ENCODE measurements at places on chromosomes 2 and 18. TPM values are rescaled to one million over a fixed set of nuclear protein-coding genes. Genes with fewer than 3 reads are reported as not detected.
A peak's percentile ranks its signal among the peaks of the same experiment; 100 is the strongest.

Gene PROKR1
- 15.7 TPM for total RNA-seq

Gene SGO2
- total RNA-seq: 37.3 TPM

Gene RIT2
- not detected for total RNA-seq

Gene MAB21L4
- not detected for total RNA-seq

Gene C2orf92
- total RNA-seq: 2.4 TPM

Gene CDH2
- 30.2 TPM for total RNA-seq

Gene DCDC2C
- total RNA-seq: 0.81 TPM

Gene MEIS1
- total RNA-seq: 89.4 TPM

Gene UGT1A10
- total RNA-seq: not detected

Gene C2orf15
- 0.56 TPM for total RNA-seq

Gene FBXO48
- total RNA-seq: 2.0 TPM

Gene LYPD1
- total RNA-seq: 9.8 TPM

- peaks cover 24% of the 10 kb centered on the region for H3K36me3 ChIP-seq
- DNase-seq: no peak
Observed at GRCh38 chr2:219205981-219206327, 628 bp upstream of the ZFAND2B start.

- H3K27me3 ChIP-seq: no peaks in the 10 kb centered on the region
- H3K4me1 ChIP-seq: peaks cover 72% of the 10 kb centered on the region
- H3K4me3 ChIP-seq: no peak overlapping the region
- DNase-seq: no peak
- peaks cover 8% of the 10 kb centered on the region for H3K36me3 ChIP-seq
Observed at GRCh38 chr2:197076652-197077051, 150.1 kb upstream of the PGAP1 start.

- no peaks in the 10 kb centered on the region for H3K27me3 ChIP-seq
- H3K36me3 ChIP-seq: no peaks in the 10 kb centered on the region
- DNase-seq: peak; percentile 89
- peak within 1 kb of the TSS; percentile 61 for H3K4me3 ChIP-seq
Observed at GRCh38 chr2:75560768-75561565, at the start of gene EVA1A. TSS of gene EVA1A (minus strand) at chr2:75560939. CDS start at chr2:75518140, 42,799 bp downstream.

DNA sequence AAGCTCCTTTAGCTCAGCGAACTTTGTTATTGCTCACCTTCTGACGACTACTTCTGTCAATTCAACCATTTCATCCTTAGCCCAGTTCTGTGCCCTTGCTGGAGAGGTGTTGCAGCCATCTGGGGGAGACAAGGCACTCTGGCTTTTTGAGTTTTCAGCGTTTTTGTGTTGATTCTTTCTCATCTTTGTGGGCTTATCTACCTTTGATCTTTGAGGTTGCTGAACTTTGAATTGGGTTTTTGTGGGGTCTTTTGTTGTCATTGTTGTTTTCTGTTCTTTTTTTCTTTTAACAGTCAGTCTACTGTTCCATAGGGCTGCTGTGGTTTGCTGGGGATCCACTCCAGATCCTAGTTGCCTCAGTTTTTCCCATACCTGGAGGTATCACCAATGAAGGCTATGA lies 57.3 kb downstream of the GTF3C3 start:
- DNase-seq: no peak
- no peaks in the 10 kb centered on the region for H3K36me3 ChIP-seq
- no peak overlapping the region for H3K27ac ChIP-seq
- no peaks in the 10 kb centered on the region for H3K4me1 ChIP-seq
- no peaks in the 10 kb centered on the region for H3K27me3 ChIP-seq

GRCh38 chr2:160293391-160294091 lies 93.5 kb upstream of the ITGB6 start:
- H3K4me1 ChIP-seq: peaks cover 28% of the 10 kb centered on the region
- peaks cover 10% of the 10 kb centered on the region for H3K36me3 ChIP-seq
- DNase-seq: no peak

- no peaks in the 10 kb centered on the region for H3K27me3 ChIP-seq
- no peak for DNase-seq
- no peaks in the 10 kb centered on the region for H3K36me3 ChIP-seq
- H3K27ac ChIP-seq: no peak overlapping the region
Observed at GRCh38 chr2:229335877-229336346, 64.8 kb upstream of the PID1 start.

DNA sequence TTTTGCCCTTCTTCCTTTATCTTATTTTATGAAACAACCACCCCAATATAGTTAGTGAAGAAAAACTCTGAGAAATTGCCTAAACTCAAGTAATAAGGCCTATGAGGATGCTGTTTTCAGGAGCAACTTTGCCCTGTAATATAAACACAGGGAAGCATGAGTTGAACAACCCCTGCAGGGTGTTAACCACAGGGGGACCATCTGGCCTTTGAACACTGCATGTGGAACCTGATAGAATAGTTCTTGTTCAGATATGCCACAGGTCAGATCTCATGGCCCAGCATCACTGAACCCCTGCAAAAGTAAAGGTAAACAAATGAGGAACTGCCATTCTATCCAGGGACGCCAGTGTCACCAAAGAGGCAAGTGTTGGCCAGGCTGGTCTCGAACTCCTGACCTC lies 82.6 kb downstream of the MAPK4 start:
- no peak for DNase-seq
- no peaks in the 10 kb centered on the region for H3K36me3 ChIP-seq
- H3K4me1 ChIP-seq: no peaks in the 10 kb centered on the region
- no peak overlapping the region for H3K4me3 ChIP-seq
- no peak overlapping the region for H3K27ac ChIP-seq

GRCh38 chr2:44936715-44937687 lies 4.5 kb upstream of the SIX3 start:
- no peak overlapping the region for H3K27ac ChIP-seq
- no peaks in the 10 kb centered on the region for H3K36me3 ChIP-seq
- no peak overlapping the region for H3K4me3 ChIP-seq
- no peak for DNase-seq
- peaks cover 16% of the 10 kb centered on the region for H3K4me1 ChIP-seq

- no peaks in the 10 kb centered on the region for H3K36me3 ChIP-seq
- H3K4me3 ChIP-seq: no peak overlapping the region
- H3K4me1 ChIP-seq: peaks cover 15% of the 10 kb centered on the region
- no peak overlapping the region for H3K27ac ChIP-seq
Observed at GRCh38 chr18:63236406-63236805, 83.2 kb downstream of the BCL2 start.

DNA sequence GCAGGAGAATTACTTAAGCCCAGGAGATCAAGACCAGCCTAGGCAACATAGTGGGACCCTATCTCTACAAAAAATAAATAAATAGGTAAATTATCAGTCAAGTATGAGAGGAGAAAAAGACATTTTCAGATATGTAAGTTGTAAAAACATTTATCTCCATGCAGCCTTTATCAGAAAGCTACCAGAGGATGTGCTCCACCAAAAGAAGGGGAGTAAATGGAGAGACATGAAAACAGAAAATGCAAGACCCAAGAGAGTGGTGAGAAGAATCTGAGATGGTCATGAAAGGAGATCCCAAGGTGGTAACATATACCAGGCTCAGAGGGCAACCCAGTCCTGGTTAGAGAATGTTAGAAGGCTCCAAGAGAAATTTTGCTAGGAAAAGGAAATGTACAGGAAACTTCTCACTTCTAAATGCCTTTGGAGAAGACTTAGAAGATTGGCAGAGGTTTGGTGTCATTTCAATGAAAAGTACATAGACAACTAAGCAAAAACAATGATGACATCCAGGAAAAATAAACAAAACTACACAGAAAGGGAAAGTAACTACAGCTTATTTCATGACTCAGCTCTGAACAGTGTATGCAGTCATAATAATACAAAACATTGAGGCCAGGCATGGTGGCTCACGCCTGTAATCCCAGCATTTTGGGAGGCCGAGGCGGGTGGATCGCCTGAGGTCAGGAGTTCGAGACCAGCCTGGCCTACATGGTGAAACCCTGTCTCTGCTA lies 19.5 kb downstream of the CIB4 start:
- no peak overlapping the region for H3K4me3 ChIP-seq
- H3K36me3 ChIP-seq: no peaks in the 10 kb centered on the region
- H3K27me3 ChIP-seq: no peaks in the 10 kb centered on the region
- no peak for DNase-seq

- no peak for DNase-seq
- H3K4me3 ChIP-seq: no peak overlapping the region
- H3K27ac ChIP-seq: no peak overlapping the region
- H3K36me3 ChIP-seq: no peaks in the 10 kb centered on the region
Observed at GRCh38 chr18:41311571-41312547, 643.2 kb upstream of the PIK3C3 start.

- no peak overlapping the region for H3K27ac ChIP-seq
- H3K4me3 ChIP-seq: no peak overlapping the region
- H3K36me3 ChIP-seq: no peaks in the 10 kb centered on the region
Observed at GRCh38 chr2:7356909-7357584, 439.8 kb downstream of the RNF144A start.

DNA sequence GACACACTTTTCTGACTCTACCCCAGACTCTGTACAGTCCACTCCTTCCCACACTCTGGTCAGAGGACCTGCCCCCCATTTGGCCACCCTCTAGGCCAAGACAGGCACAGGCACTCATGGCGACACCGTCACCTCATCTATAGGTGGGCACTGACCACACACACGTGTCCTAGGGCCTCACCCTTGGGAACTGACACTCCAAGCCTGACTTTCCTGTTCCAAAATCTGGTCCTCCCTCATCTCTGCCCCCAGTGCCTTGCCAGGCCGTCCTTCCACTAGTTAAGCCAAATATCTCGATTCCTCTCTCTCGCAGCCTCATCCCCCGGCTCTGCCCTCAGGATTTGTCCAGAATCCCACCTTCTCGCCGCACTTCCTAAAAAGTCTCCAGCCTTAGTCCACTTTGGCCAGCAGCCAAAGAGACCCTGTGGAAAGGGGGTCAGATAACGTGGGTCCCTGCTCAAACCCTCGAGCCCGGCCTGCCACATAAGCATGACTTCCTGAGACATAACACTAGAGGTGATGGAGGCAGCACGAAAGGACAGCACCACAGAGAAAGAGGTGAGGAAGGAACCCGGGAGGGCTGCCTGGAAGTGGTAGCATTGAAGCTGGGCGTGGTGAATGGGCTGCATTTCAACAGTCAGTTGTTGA lies 105.8 kb upstream of the OTOS start:
- H3K36me3 ChIP-seq: no peaks in the 10 kb centered on the region
- no peak overlapping the region for H3K4me3 ChIP-seq
- no peak overlapping the region for H3K27ac ChIP-seq
- H3K27me3 ChIP-seq: peaks cover 5% of the 10 kb centered on the region
- no peaks in the 10 kb centered on the region for H3K4me1 ChIP-seq

DNA sequence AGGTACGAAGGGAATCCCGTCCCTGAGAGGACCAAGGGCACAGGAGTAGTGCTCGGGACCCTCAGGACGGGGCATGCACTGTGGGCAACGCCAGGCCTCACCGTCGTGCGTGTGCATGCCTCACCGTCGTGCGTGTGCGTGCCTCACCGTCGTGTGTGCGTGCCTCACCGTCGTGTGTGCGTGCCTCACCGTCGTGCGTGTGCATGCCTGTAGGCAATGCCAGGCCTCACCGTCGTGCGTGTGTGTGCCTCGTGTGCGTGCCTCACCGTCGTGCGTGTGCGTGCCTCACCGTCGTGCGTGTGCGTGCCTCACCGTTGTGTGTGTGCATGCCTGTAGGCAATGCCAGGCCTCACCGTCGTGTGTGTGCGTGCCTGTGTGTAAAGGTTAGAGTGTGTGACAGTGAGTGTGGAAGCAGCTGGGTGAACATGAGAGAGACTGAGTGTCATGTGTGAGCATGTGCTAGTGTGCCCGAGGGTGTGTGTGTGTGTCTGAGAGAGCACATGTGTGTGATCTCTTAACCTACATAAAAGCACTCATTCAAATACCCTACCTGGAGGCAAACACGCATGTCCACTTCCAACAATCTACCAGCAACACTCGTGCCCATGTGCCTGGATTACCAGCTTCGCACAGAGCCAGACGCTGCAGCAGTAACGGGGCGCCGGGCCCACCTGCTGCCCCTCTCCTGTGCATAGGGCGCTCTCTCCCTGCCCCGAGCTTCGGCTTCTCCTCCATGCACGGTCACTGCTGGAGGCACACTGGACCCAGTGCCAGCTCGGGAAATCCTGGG lies 36.3 kb downstream of the ZNF516 start:
- H3K4me3 ChIP-seq: no peak overlapping the region
- no peaks in the 10 kb centered on the region for H3K27me3 ChIP-seq
- peaks cover 4% of the 10 kb centered on the region for H3K4me1 ChIP-seq
- H3K36me3 ChIP-seq: peaks cover 4% of the 10 kb centered on the region

DNA sequence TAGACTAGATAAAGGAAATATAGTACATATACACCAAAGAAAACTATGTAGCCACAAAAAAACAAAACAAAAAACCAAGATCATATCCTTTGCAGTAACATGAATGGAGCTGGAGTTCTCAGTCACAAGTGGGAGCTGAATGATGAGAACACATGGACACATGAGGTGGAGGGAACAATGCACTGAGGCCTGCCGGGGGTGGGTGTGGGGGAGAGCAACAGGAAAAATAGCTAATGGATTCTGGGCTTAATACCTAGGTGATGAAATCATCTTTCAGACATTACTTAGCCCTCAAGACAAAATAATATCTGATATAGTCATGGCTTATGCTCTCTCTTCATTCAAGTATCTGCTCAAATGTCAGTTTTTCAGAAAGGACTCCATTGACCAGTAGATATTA lies 930.6 kb downstream of the LRP1B start:
- no peaks in the 10 kb centered on the region for H3K27me3 ChIP-seq
- H3K27ac ChIP-seq: no peak overlapping the region
- H3K4me3 ChIP-seq: no peak overlapping the region
- no peaks in the 10 kb centered on the region for H3K36me3 ChIP-seq
- H3K4me1 ChIP-seq: no peaks in the 10 kb centered on the region

DNA sequence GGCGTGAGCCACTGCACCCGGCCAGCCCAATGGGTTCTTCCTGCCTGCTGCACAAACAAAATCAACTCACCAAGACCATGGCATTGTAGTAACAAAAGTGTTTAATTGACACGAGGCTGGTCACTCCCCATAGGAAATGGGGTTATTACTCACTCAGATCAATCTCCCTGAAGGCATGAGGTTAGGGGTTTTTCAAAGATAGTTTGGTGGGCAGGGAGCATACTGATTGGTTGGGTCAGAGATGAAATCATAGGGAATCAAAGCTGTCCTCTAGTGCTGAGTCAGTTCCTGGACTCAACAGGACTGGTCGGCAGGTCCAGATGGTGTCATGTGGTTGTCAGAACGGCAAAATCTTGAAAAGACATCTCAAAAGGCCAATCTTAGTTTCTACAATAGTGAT lies 122.1 kb downstream of the TMEM17 start:
- DNase-seq: no peak
- H3K27me3 ChIP-seq: no peaks in the 10 kb centered on the region
- H3K4me1 ChIP-seq: no peaks in the 10 kb centered on the region
- H3K4me3 ChIP-seq: no peak overlapping the region
- no peak overlapping the region for H3K27ac ChIP-seq

DNA sequence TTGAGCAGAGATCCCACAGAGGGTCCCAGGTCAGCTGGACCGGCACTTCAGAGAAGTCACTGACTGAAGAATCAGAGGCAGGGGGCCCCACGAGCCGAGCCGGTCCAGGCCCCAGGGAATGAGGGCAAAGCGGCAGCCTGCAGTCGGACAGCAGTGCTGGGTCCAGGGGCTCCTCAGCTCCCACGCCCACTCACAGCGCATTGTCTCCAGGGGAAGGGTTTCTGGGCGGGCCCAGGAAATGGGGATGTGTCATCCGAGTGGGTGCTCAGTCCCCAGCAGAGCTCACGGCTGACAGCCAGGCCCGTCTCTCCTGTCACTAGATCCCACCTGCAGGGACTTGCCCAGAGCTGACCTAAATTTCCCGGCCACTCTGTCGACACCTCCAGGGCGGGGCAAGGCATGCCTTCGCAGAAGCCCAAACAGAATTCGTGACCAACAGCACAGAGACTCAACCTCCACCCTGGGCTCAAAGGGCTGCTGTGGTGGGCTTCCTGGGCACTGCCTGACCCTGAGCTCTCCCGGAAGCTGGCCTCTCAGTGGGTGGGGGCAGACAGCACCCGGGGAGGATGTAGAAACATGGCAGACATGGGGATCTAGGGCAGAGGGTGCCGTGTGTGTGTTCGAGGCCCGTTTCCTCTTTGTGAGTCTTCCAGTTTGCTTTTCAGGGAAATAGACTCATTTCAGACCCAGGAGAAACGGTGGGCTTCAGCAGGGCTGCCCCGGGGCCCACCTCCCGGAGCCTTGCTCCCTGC lies 42.1 kb upstream of the TAF1B start:
- H3K4me1 ChIP-seq: peaks cover 14% of the 10 kb centered on the region
- H3K36me3 ChIP-seq: no peaks in the 10 kb centered on the region
- peak; percentile 65 for DNase-seq
